ENCODE measurements at places on chromosomes 4 and X. TPM values are rescaled to one million over a fixed set of nuclear protein-coding genes. Genes with fewer than 3 reads are reported as not detected.

- no peak overlapping the region for H3K27ac ChIP-seq
- H3K4me3 ChIP-seq = no peak overlapping the region
- no peaks in the 10 kb centered on the region for H3K27me3 ChIP-seq
- DNase-seq = no peak
These were observed 371.6 kb downstream of the INPP4B start for GRCh38 chr4:142474398-142475087.

DNA sequence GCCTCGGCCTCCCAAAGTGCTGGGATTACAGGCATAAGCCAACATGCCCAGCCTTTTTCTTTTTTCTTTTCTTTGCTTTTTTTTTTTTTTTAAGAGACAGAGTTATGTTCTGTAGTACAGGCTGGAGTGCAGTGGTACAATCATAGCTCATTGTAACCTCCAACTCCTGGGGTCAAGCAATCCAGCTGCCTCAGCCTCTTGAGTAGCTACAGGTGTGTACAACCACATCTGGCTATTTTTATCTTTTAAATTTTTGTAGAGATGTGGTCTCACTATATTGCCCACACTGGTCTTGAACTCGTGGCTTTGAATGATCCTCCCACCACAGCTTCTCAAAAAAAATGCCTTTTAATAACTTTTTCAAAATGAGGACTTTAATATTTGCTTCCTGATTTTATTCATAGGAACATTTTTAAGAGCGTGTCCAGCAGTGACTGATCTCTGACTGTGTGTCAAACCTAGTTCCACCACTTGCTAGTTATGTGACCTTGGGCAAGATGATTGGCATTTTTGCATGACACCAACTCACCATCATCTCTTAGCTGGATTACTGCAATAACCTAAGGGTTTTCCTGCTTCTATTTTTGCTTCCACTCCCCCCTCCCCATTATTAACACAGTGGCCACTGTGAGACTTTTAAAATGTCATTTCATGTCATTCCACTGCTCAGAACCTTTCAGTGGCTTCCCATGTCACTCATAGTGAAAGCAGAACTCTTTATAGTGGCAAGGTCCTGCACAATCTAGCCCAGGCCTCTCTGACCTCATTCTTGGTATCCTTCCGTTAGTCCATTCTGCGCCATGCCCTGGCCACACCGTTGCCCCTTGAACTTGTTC is 4.5 kb upstream of the TNIP3 start:
- H3K27me3 ChIP-seq = no peaks in the 10 kb centered on the region
- H3K27ac ChIP-seq = no peak overlapping the region
- no peak overlapping the region for H3K4me3 ChIP-seq
- DNase-seq = no peak

DNA sequence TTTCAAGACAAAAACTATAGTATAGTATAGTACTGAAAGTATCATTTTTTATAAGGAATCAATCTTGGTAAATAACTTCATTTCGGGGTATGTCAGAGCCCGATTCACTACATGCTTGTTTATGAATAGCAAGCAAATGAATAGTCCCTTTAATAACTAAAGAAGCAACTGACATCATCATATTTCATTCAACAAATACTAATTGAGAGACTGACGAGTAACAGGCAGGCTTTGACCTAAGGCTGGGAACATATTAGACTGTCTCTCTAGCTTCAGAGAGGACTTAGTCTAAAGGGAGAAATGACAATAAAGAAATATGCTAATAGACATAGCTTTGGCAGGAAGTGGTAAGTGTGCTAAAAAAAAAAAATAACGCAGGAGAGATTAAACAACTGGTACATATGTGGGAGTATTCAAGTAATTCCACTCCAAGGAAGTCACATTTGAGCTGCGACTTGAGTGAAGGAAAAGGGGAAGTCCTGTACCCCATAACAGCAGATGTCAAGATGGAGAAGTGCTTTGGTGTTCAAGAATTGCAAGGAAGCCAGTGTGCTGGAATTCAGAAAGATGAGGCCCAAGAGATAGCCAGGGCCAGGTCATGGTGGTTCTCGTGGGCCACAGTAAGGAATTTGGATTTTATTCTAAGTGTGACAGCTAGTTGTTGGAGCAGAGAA is 284.9 kb downstream of the FBXO8 start:
- H3K27me3 ChIP-seq = no peaks in the 10 kb centered on the region
- H3K4me1 ChIP-seq = no peaks in the 10 kb centered on the region
- no peaks in the 10 kb centered on the region for H3K36me3 ChIP-seq
- H3K4me3 ChIP-seq = no peak overlapping the region

DNA sequence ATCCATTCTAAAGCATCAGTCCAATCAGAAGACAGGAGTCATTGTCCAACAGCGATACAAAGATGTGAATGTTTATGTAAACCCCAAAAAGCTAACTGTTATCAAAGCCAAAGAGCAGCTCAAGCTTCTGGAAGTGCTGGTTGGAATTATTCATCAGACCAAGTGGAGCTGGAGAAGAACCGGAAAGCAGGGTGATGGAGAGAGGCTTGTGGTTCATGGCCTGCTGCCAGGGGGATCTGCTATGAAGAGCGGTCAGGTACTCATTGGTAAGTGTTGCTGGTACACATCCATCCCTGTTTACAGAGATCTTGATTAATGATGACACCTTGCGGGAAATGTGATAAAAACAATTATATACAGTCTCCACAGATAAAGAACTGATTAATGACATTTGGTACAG is 11.0 kb downstream of the INTU start:
- DNase-seq = no peak
- no peaks in the 10 kb centered on the region for H3K27me3 ChIP-seq
- no peak overlapping the region for H3K4me3 ChIP-seq
- peaks cover 5% of the 10 kb centered on the region for H3K36me3 ChIP-seq

DNA sequence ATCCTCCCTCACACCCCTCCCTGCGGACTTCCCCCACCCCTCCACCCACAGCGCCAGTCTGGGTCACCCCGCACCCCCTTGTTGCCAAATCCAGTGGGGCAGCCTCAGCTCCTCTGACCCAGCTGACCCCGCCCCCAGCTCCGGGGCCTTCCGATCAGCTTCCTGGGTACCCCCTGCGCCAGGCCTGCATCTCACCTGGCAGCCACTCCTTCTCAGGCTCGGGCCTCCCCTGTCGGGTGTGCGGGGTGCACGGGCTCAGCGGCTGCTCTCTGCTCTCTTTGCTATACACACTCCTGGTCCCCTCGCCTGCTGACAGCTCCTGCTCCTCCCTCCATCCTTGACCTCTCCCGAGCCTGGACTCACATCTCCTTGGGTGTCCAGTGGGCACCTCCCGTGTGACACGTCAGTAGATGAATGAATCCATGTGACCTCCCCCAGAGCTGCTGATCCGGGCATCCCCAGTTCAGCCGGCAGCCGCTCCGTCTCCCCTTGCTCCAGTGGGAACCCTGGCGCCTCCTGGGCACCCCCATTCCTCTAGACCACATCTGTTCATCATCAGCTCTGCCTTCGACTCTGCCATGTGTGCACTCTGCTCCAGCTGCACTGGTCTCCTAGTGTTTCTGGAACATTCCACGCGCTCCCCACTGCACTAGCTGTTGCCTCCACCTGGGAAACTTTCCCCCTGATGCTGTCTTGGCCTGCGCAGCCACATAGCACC is 9.9 kb downstream of the CFAP99 start:
- H3K4me3 ChIP-seq = no peak overlapping the region
- no peaks in the 10 kb centered on the region for H3K36me3 ChIP-seq
- H3K27me3 ChIP-seq = peaks cover 6% of the 10 kb centered on the region
- peak; percentile 43 for DNase-seq
- no peak overlapping the region for H3K27ac ChIP-seq
- no peaks in the 10 kb centered on the region for H3K4me1 ChIP-seq

DNA sequence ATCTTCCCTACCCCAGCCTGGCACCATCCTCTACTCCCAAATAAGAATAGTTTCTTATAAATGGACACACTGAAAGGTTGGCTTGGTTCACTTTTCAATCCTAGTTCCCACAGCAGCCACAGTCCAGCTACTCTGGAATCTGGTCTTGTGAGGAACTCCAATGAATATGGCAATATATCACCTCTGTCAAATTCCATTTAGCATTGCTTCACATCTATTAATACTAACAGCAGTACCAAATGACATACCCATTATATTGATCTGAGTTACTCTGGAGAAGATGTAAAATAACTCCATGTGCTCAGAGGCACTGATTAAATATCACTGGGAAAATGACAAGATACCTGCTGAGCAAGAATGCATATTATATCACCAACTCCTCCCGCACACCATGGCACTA is 8.6 kb downstream of the OPHN1 start:
- no peak overlapping the region for H3K4me3 ChIP-seq
- H3K27me3 ChIP-seq = no peaks in the 10 kb centered on the region
- H3K36me3 ChIP-seq = no peaks in the 10 kb centered on the region
- H3K4me1 ChIP-seq = peaks cover 5% of the 10 kb centered on the region

- no peaks in the 10 kb centered on the region for H3K36me3 ChIP-seq
- no peak overlapping the region for H3K27ac ChIP-seq
- no peak overlapping the region for H3K4me3 ChIP-seq
- no peaks in the 10 kb centered on the region for H3K27me3 ChIP-seq
These were observed 70.0 kb downstream of the DCHS2 start for GRCh38 chr4:154421618-154422017.

DNA sequence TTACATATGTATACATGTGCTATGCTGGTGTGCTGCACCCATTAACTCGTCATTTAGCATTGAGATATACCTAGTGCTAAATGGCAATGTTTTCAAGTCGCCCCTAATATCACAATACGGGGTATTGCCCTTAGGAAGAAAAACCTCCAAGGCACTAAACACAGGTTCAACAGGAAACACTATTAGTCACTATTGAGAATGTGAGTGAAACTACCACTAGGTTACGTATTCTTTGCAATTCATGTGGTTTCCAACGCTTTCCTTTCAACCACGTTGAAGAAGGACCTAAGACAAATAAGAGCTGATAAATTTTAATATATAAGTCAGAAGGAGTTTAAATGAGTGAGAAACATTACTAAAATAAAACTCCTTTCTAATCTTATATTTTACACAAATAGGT is 134.7 kb upstream of the SPANXN4 start:
- no peaks in the 10 kb centered on the region for H3K36me3 ChIP-seq
- no peak overlapping the region for H3K4me3 ChIP-seq
- H3K27ac ChIP-seq = no peak overlapping the region
- no peaks in the 10 kb centered on the region for H3K27me3 ChIP-seq
- no peaks in the 10 kb centered on the region for H3K4me1 ChIP-seq

DNA sequence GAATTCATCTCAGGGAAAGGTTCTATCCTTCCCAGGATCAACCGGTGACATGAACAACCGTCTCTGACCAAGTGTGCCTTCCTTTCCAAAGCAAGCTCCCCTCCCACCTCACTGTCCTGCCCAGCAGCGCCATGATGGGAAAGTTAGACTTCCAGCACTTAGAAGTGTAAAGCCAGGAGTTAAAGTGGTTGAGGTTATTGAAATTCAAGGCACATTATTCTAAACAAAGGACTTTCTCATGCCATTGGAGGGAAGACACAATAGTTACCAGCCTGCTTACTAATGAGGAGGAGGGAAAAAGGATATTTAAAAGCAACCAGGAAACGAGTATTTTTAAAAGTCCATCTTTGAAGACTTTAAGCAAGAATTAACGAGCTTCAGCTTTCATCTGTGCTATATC is 96.8 kb downstream of the NSUN7 start:
- H3K4me1 ChIP-seq = no peaks in the 10 kb centered on the region
- no peak for DNase-seq
- H3K27ac ChIP-seq = no peak overlapping the region
- no peak overlapping the region for H3K4me3 ChIP-seq
- no peaks in the 10 kb centered on the region for H3K27me3 ChIP-seq

DNA sequence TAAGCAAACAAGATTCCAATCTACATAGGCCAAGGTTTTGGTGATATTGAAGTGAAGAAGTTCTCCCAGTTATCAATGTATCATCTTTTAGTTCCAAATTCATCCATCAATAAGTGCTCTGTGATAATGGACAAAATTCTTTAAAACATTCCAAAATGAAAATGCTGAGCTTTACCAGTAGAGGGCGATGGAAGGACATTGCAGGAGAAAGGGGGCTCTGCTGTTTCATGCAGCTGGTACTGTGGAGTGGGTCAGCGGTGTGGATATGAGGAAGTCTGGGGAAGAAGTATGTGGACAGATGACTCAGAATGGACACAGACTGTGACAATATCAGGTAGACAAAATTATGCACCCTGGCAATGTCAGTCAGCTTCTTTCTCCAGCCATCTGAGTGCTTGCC is 46.6 kb upstream of the HS6ST2 start:
- H3K4me1 ChIP-seq = no peaks in the 10 kb centered on the region
- no peak for DNase-seq
- no peak overlapping the region for H3K4me3 ChIP-seq
- no peak overlapping the region for H3K27ac ChIP-seq
- no peaks in the 10 kb centered on the region for H3K36me3 ChIP-seq
- H3K27me3 ChIP-seq = no peaks in the 10 kb centered on the region

- H3K4me1 ChIP-seq = no peaks in the 10 kb centered on the region
- no peak for DNase-seq
- H3K27ac ChIP-seq = no peak overlapping the region
- H3K36me3 ChIP-seq = no peaks in the 10 kb centered on the region
These were observed 7.6 kb upstream of the VEGFD start for GRCh38 chrX:15391850-15392249.

- H3K4me3 ChIP-seq = no peak overlapping the region
- H3K4me1 ChIP-seq = peaks cover 16% of the 10 kb centered on the region
- H3K36me3 ChIP-seq = no peaks in the 10 kb centered on the region
- no peak for DNase-seq
- H3K27me3 ChIP-seq = no peaks in the 10 kb centered on the region
These were observed 101.4 kb upstream of the PDE5A start for GRCh38 chr4:119729835-119730670.

The TEX11 gene
- total RNA-seq = not detected

- no peak overlapping the region for H3K4me3 ChIP-seq
- H3K27ac ChIP-seq = no peak overlapping the region
- no peaks in the 10 kb centered on the region for H3K36me3 ChIP-seq
- DNase-seq = no peak
- H3K27me3 ChIP-seq = no peaks in the 10 kb centered on the region
These were observed 975.8 kb downstream of the C4orf33 start for GRCh38 chr4:130071746-130072145.

GRCh38 chrX:150766351-150767044 is 73.3 kb downstream of the MTMR1 start:
- H3K27ac ChIP-seq = no peak overlapping the region
- H3K4me1 ChIP-seq = no peaks in the 10 kb centered on the region
- no peak overlapping the region for H3K4me3 ChIP-seq
- DNase-seq = no peak
- H3K36me3 ChIP-seq = peaks cover 9% of the 10 kb centered on the region

The C4orf51 gene
- total RNA-seq = not detected

DNA sequence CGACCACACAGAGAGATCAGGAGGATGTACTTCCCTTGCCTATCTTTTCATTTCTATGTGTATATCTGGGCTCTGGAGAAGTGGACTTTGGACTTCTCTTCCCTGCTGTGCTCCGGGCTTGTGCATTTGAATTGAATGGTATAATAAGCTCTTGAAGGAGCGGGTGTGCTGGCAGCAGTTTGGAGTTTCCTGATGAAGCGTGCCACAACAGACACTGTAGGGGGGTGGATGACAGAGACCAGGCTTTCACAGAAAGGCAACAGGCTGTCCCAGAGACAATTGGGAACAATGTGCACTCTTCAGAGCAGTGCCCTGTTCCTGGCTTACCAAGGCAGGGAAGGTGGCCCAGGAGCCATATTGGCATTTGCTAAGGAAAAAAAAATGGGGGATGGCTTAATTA is 170.1 kb downstream of the FRMPD4 start:
- H3K4me1 ChIP-seq = no peaks in the 10 kb centered on the region
- H3K36me3 ChIP-seq = no peaks in the 10 kb centered on the region
- H3K27ac ChIP-seq = no peak overlapping the region
